ENCODE measurements at places on chromosomes 6 and 20.

DNA sequence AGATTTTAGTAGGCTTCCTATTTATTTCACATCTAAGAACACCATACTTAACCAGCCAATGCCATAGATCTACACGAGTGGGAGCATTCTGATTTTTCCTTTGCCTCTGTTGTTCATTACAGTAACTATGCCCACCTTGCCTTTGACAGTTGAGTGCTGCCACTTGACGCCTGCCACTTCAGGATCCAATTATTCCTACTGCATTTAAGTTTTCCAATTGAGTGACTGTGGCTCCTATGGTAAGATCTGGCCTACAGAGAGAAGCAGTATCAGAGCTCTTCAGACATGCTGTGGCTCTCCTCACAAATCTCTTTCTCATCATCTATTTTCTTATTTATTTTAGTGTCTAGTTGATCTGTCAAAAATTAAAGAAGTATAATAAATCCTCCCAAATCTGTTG lies 403.0 kb upstream of the SPTLC3 start:
- no peak for DNase-seq

- DNase-seq = no peak
Observed at GRCh38 chr6:169339731-169340309, 86.2 kb upstream of the THBS2 start.

DNA sequence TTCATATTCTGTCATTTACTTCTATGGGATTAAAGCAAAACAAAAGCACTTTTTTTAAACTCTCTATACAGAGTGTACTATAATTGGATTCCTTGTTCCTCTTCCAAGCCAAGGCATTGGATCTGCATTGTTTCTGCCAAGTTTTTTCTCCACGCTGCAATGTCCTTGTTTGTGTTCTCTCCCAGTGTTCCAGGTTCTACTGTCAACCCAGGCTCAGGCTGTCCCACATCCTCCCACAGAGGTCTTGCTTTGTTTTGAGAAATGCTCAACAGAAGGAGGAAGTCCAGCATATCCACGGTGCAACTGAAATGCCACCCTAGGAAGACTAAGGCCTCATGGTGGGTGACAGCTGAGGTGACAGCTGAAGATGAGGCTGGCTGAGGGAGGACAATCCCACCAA lies 287.1 kb upstream of the PRDM1 start:
- DNase-seq = no peak

GRCh38 chr6:96947055-96947454 lies 22.5 kb downstream of the KLHL32 start:
- peak; percentile 61 for DNase-seq

DNA sequence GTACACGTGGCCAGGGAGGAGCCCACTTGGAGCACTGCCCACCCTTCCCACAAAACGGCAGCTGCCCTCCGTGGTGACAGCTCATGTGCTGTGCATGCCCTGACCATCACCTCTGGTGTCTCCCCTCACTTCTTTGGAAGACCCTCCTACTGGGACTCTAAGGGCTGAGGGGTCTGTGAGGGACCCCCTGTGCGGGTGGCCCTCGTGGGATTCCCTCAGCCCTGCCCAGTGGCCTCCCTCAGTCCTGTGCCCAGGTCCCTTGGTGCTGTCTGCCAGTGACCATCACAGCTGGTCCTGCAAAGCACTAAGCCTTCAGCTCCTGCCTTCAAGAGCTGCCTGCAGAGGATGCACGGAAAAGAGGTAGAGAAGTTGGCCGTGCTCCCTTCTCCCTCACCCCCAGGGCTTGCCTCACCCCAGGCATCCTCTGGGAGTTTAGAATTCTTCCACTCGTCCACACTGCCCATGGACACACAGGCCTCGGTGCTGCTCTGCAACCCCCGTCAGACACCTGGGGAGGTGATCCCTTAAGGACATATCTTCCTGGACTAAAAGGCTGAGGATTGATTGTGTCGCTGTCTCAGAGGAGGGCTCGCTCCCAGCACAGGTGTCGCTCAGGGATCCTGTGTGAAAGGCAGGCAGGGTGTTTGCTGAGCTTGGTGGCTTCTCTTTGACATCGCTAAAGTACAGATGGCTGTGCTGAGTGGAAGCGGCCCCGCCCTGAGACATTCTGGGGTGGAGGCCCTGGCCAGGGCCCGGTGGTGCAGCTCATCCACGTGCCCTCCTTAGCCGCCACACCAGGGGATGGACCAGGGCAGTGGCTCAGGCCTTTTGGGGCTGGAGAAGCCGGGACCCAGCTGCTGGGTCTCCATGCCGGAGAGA lies 119.5 kb upstream of the FRMD1 start:
- no peak for DNase-seq

DNA sequence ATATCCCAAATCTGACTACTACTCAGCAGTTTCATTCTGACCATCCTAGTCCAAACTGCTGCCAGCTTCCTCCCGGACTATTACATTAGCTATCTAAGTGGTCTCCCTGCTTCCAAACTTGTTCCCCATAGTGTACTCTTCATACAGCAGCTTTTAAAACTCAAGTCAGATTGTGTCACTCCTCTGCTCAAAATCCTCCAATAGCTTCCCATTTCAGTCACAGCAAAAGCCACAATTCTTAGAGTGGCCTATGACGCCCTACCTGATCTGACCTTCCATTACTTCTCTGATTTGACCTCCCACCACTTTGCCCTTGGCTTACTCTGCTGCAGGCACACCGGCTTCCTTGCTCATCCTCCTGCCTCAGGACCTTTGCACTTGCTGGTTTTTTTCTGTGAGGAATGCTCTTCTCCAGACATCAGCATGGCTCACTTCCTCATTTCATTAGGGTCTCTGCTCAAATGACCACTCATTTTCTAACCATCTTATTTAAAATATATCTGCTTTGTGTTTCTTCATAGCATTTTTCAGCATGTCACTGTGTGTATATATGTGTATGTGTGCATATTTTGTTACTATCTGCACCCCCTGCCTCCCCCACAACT lies 111.1 kb upstream of the DTNBP1 start:
- DNase-seq = no peak

DNA sequence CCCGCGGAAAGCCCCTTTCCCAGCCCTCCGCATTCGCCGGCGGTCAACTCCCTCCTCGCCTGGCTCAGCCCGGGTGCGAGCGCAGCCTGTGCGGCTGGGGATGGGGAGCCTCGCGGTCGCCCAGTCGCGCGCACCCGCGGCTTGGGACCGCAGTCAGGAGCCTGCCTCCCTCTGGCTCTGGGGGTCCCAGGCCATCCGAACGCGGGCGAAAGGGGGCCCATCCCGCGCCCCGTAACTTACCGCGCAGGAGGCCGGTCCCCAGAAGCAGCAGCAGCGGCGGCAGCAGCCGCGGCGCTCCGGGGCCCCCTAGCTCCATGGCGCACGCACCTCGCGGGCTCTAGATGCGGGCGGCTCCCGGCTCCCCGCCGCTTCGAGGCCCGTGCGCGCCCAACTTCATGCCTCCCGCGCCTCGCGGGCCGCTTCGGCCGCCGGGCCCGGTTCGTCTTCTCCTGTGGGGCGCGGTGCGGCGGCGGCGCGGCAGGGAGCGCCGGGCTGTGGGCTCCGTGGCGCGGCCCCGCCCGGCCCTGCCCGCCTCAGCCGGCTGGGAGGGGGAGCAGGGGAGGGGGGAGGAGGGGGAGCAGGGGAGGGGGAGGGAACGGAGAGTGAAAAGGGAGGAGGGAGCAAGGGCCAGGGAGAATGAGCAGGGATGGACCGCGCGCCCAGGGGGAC lies at the start of gene CHRNA4:
TSS of gene CHRNA4 (minus strand) at position 500 of the 669 bp plus-strand sequence. CDS start at position 316, 184 bp downstream.
- no peak for DNase-seq

- DNase-seq = no peak
Observed at GRCh38 chr6:145086197-145086596, 649.1 kb downstream of the EPM2A start.

DNA sequence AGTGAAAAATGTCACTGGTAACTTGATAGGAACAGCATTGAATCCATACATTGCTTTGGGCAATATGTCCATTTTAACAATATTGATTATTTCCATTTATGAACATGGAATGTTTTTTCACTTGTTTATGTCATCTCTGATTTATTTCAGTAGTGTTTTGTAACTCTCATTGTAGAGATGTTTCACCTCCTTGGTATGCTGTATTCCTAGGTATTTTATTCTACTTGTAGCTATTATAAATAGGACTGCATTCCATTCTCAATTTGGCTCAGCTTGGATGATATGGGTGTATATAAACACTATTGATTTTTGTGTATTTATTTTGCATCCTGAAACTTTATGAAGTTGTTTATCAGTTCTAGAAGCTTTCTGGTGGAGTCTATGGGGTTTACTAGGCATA lies 730.3 kb downstream of the DOK5 start:
- no peak for DNase-seq

DNA sequence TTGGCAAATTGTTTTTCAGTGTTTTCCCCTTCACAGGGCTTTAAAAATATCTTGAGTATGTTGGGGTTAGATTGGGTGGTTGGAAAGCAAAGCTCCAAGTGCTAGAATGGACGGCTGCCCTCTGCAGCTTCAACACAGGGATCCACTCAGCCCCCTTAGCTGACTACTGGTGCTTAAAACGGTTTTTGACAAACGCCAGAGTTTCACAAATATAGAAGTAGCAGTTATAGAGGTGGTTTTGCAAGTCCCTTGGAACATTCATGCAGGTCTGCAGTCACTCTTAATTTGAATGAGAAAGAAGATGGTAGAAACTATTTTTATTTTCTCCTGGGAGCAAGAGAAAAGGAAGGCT lies 175.9 kb downstream of the ARID1B start:
- DNase-seq = no peak

DNA sequence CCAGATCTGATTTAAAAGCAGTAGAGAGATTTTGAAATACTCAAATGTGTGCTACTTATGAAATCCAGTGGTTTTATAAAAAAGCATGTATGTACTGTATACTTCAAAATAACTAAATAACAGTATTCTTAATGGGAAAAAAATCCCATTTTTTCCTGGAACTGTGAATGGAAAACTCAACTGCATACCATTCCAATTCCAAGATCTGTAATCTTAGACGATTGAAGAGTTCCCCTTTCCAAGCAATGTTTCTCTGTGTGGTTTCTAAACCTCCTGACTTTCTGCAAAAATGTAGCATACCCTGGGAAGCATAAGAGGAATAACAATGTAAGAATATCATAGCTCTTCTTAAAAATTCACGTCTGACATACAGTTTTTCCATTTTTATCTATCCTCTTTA lies 40.3 kb upstream of the HIVEP2 start:
- DNase-seq = no peak

DNA sequence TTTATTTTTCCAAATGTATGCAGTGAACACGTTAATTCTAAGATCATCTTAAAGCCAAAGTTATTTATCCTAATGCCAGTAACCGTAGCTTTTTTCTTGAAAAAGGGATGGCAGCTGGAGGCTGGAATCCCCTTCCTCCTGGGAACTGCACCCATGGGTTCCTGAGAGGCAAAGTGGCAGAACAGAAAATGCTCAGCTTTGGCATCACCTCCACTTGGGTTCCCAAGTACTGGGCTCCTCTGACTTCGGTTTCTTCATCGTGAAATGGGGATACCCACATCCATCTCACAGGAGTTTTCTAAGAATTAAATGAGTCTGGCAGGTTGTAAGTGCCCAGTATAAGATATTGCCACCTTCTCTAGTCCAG lies 6.2 kb upstream of the DDX43 start:
- no peak for DNase-seq

DNA sequence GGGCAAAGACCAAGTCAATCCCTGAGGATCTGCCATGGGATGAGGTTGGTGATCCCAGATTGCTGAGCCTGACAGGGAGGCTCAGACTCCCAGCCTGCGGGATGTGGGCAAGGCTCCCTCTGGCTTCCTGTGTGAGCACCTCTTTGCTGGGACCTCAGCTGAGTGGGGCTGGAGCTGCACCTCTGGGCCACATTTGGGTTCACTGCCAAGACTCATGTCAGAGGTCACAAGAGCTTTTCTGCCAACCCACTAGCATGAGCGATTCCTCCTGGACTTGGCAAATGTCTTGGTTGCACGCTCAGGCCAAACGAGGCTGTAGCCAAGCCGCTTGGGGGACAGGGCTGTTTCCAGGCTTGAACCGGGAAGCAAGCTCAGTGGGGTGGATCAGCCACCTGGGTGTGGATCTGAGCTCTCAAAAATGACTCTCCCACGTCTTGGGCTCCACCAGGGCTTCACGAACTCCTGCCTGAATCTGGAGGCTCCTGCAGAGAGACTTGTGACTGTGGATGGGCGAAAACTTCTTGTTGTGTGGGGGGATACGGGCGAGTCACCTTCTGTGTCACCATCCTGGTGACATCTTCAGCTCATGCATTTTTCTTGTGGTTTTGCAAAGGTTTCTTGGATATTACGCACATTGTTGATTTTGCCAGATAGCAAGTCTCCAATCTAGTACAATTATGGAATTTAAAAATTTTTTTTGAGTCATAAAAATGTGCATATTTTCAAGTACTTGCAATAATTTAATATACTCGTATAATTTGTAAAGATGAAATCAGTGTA lies 359.5 kb downstream of the CDH4 start:
- no peak for DNase-seq

- no peak for DNase-seq
Observed at GRCh38 chr6:53768636-53769035, 26.2 kb upstream of the LRRC1 start.

DNA sequence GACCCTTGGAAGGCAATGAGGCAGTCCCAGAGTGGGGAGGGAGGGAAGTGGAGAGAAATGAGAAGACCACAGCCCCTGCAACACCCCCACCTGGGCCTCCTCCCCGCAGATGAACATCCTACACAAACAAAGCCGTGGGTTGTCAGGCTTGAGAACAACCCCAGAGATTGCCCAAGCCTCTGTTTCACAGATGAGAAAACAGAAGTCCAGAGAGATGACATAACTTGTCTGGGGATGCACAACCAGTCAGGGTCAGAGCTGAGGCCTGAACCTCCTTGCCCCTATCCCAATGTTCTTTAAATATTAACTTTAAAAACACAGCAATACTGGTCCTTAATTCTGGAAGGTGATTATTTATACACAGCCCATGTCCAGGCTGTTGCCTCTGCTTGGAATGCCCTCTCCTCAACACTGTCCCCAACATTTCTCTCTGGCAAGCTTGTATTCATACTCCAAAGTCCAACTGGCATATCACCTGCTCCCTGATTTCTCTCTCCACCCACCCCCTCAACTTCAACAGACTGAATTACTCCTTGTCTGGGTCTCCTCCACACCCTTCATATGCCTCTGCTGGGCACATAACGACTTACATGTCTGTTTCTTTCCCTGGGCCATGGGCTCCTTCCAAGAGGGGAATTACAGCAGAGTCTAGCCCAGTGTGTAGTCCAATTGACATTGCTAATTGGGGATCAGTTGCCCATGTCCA lies 135.5 kb upstream of the LRFN2 start:
- no peak for DNase-seq

- DNase-seq = no peak
Observed at GRCh38 chr6:52576054-52576391, 837 bp downstream of the TRAM2 start.

- no peak for DNase-seq
Observed at GRCh38 chr6:159620947-159621346, 72.1 kb downstream of the SOD2 start.

DNA sequence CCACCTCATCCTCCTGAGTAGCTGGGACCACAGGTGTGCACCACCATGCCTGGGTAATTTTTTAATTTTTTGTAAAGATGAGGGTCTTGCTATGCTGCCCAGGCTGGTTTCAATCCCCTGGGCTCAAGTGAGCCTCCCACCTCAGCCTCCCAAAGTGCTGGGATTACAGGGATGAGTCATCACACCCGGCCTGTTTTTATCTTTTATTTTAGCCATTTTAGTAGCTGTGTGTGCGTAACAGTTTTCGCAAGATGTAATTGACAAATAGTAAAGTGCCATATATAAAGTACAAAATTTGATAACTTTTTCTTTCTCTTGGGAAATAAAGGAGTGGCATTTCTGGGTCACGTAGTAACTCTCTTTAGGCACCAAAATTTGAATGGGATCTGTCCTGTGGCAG lies 21.4 kb downstream of the SNAI1 start:
- no peak for DNase-seq

Measured in activated CD4-positive, alpha-beta T cell treated with anti-CD3 and anti-CD28 coated beads, Interleukin-10, Interleukin-2, amounts not matched to agents 100 ng/mL and 50 ng/mL, durations not matched to agents 16 hours and 8 hours (primary cell).